ENCODE measurements at places on chromosomes 5 and 9. TPM values are rescaled to one million over a fixed set of nuclear protein-coding genes. Genes with fewer than 3 reads are reported as not detected.
A peak's percentile ranks its signal among the peaks of the same experiment; 100 is the strongest.

GRCh38 chr9:2066312-2067273 lies 51.4 kb downstream of the SMARCA2 start:
- no peaks in the 10 kb centered on the region for H3K27me3 ChIP-seq
- H3K27ac ChIP-seq = no peak overlapping the region
- H3K4me1 ChIP-seq = peaks cover 6% of the 10 kb centered on the region
- DNase-seq = peak; percentile 22
- H3K4me3 ChIP-seq = no peak overlapping the region
- no peaks in the 10 kb centered on the region for H3K36me3 ChIP-seq

- no peak overlapping the region for H3K4me3 ChIP-seq
- H3K27me3 ChIP-seq = no peaks in the 10 kb centered on the region
- H3K36me3 ChIP-seq = no peaks in the 10 kb centered on the region
- no peak overlapping the region for H3K27ac ChIP-seq
- no peak for DNase-seq
Observed at GRCh38 chr5:81147886-81148571, 85.1 kb upstream of the CKMT2 start.

GRCh38 chr5:57414191-57414590 lies 68.4 kb downstream of the ACTBL2 start:
- H3K27me3 ChIP-seq = no peaks in the 10 kb centered on the region
- no peak overlapping the region for H3K27ac ChIP-seq
- H3K4me1 ChIP-seq = peaks cover 7% of the 10 kb centered on the region
- no peak overlapping the region for H3K4me3 ChIP-seq
- H3K36me3 ChIP-seq = no peaks in the 10 kb centered on the region

DNA sequence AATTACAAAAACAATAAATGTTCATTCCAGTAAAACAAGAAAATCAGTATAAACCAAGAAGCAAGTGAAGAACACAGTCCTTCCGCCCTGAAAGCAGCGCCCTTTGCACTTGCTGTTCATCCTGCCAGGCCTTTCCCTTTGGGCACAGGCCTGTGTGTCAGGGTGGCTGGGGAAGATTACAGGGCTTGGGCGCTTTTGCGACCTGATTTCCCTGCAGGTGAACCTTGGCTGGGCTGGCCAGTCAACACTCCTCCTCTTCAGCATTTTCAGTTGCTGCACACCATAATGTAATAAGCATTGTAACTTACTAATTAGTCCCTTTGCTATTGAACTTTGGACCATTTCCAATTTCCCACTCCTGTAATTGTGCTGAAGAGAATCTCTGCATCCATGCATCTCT lies 38.6 kb upstream of the TDRD7 start:
- no peaks in the 10 kb centered on the region for H3K36me3 ChIP-seq
- H3K27ac ChIP-seq = no peak overlapping the region
- DNase-seq = no peak
- no peaks in the 10 kb centered on the region for H3K27me3 ChIP-seq
- H3K4me3 ChIP-seq = no peak overlapping the region
- H3K4me1 ChIP-seq = no peaks in the 10 kb centered on the region

DNA sequence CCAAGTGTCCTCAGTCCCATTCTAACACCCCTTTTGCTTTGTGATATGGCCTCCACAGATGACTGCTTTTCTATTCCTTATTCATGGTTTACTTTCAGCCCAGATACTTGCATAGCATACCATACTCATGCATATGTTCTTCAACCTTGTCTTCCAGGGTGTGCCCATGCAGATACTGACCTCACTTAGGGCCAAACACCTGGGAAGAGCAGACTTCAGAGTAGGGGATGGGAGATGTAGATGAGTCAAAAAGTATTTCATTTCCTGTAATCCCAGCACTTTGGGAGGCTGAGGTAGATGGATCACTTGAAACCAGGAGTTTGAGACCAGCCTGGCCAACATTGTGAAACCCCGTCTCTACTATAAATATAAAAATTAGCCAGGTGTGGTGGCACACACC lies 58.3 kb downstream of the NRG2 start:
- no peaks in the 10 kb centered on the region for H3K36me3 ChIP-seq
- no peak for DNase-seq
- no peak overlapping the region for H3K4me3 ChIP-seq
- peaks cover 6% of the 10 kb centered on the region for H3K27me3 ChIP-seq

DNA sequence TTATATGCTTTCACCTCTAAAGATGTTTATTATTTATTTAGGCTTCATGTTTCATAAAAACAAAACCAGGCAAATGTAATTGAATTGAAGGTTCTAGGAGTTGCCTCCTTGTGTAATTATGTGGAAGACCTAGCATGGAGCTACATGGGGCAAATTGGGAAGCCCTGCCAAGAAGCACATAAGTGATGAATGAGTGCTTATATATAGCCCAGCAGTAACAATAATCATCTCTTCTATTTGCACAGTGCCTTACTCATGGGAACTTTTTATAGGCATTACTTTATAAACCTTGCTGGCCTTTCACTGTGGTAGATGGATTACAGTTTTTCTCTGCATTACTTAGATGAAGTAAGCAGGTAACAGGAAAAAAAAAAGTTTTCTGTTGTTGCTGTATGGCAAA lies 40.0 kb upstream of the GRAMD2B start:
- no peak overlapping the region for H3K4me3 ChIP-seq
- H3K36me3 ChIP-seq = no peaks in the 10 kb centered on the region
- peak overlapping the region; percentile 59 for H3K27ac ChIP-seq
- H3K27me3 ChIP-seq = no peaks in the 10 kb centered on the region

GRCh38 chr5:168848569-168848968 lies 269.4 kb upstream of the PANK3 start:
- H3K27ac ChIP-seq = no peak overlapping the region
- H3K36me3 ChIP-seq = no peaks in the 10 kb centered on the region
- DNase-seq = no peak
- no peaks in the 10 kb centered on the region for H3K27me3 ChIP-seq

The SPAAR gene
- not detected for total RNA-seq

DNA sequence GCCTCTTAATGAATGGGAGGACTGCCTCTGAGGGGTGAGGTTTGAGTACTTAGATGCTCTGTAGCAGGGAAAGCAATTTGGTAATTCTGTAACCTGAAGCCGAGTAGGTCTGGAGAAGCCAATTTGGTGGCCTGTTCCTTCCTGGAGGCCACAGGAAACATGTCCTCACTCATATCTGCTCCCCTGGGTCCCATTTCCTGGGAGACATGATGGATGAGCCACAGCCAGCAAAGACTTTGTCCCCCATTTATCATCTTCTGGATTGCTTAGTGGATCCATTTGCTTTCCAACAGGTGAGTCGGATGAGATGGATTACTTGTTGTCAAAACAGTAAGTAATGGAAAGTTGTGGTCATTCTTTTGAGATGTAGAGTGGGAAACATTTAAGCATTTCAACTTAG lies 99.8 kb upstream of the KLF9 start:
- no peaks in the 10 kb centered on the region for H3K27me3 ChIP-seq
- no peaks in the 10 kb centered on the region for H3K36me3 ChIP-seq
- DNase-seq = no peak
- no peaks in the 10 kb centered on the region for H3K4me1 ChIP-seq
- H3K4me3 ChIP-seq = no peak overlapping the region
- no peak overlapping the region for H3K27ac ChIP-seq

- no peaks in the 10 kb centered on the region for H3K27me3 ChIP-seq
- H3K4me3 ChIP-seq = no peak overlapping the region
- H3K36me3 ChIP-seq = peaks cover 30% of the 10 kb centered on the region
Observed at GRCh38 chr5:176916337-176916736, 17.2 kb upstream of the HK3 start.

The GTF3C5 gene
- total RNA-seq = 64.8 TPM

The CCL27 gene
- not detected for total RNA-seq
